ENCODE measurements at places on chromosomes 7 and 10.

GRCh38 chr7:156979007-156979606 is 29.6 kb downstream of the NOM1 start:
- no peak for DNase-seq

DNA sequence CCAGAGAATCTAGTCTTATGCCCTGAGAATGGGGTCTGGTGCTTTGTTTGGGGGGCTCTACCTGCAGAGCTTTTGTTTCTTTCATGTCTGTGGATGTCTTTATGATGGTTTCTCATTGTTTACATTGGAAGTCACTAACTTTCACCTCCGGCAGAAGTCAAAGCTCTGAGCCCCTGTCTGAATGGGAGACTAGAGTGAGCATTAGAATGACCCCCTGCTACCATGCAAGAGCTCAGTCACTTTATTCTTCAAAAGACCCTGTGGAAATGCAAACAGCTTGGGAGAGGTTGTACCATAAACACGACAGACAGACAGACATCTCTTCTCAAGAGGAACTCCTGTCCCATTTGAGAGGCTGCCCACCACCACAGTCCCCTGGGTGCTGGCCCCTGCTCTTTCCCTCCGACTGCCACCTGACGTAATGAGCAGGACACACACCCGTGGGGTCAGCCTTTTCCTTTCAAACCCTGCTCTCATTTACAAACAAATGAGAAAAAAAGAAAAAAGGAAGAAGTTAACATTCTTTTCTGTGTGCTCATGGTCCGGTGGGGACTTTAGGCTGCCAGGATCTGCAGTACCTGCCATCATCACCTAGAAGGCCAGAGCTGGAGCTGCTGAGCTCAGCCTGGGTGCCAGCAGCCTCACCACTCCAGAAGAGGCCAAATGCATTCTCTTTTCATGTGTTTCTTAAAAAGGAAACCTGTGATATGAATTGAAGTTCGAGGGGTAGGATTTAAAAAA is 91.6 kb downstream of the FZD1 start:
- DNase-seq, result no peak

DNA sequence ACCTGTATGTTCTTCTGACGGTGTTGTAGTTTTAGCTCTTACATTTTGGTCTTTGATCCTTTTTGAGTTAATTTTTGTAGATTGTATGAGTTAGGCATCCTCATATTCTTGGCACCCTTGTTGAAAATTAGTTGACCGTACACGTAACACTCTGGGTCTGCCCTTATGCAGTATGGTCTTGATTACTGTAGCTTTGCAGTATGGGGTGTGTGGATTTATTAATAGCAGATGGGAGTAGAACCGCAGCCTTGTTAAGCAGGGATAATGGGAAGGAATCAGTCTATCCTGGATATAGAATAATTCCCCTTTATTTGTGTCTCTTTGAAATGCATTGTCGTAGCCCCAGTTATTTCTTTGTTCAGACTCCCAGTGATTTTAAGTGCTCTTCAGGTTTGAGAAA is 95.5 kb downstream of the UBE3C start:
- DNase-seq, result no peak

GRCh38 chr10:78165617-78166016 is 132.0 kb downstream of the RPS24 start:
- no peak for DNase-seq

GRCh38 chr7:80175744-80176143 is 41.1 kb downstream of the GNAI1 start:
- DNase-seq, result no peak

GRCh38 chr7:23476286-23477156 is 6.2 kb upstream of the IGF2BP3 start:
- DNase-seq, result no peak

GRCh38 chr7:157668884-157669767 is 332.3 kb downstream of the DNAJB6 start:
- DNase-seq, result no peak

- DNase-seq, result no peak
These were observed 48.3 kb downstream of the ZNF783 start for GRCh38 chr7:149310113-149310836.

DNA sequence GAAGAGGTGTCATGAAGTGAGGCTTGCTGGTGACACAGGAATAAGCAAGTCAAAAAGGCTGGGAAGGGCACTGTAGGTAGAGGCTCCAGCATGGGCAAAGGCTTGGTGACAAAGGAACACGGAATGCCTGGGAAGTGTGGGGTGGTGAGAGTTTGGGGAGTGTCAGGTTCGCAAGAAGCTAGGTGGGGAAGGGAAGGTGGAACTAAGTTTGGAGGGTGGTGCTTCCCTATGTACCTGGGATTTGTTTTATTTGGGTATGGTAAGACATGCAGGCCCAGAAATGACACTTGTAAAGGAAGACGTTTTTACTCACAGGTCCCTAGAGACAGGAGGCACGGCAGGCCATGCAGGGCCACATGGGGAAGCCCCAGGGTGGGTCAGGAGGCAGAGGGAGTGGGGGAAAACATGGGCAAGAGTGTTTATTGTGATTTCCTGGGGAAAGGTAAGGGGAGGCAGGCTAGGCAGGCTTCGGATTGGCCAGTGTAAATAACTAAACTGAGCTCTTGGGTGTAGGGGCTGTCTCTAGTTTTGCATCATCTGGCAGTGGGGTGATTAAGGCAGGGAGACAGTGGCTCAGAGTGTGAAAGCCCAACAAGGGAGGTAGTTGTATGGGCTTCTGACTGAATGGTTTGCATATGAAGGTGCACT is 52.1 kb downstream of the SH2D4B start:
- DNase-seq, result no peak

DNA sequence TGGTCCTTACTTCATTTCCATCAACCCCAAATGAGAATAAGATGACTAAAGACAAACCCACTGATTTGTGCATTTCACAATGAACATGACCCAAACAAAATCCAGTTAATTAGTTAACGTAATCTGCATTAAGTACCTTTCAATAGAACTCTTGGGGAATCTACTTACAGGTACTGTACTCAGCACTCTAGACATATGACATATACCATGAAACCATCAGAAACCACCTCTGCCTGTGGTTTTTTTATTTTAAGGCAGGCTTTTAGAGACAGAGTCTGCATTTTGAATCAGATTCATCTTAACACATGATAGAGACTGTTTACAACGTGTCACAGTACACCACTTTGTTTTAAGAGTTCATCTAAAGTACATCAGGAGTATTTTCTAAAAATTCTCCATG is 168.4 kb downstream of the BTAF1 start:
- no peak for DNase-seq

DNA sequence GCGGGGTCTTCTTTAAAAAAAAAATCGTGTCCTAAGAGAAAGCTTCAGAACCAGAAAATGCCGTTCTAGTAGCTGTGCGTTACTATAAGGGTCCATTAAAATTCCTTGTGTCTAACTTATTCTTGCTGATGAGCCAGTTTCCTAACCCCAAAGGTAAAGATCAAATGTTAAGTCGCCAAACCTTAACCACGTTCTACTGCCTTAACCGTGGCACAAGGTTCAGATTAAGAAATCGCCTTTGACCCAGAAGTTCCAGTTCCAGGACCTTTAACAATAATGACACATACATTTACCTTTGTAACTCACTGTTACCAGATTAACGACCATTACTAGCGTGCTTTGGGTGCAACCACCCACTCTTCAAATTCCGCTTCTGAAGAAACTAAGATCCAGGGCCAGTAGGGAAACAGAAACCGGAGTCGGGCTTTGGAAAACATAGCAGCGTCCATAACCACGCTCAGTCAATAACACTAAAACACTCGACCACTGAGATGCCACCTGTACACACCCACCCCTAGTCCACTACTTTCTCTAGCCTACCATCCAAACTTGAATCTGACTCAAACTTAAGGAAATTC is 620 bp downstream of the BET1 start:
- DNase-seq, result no peak

DNA sequence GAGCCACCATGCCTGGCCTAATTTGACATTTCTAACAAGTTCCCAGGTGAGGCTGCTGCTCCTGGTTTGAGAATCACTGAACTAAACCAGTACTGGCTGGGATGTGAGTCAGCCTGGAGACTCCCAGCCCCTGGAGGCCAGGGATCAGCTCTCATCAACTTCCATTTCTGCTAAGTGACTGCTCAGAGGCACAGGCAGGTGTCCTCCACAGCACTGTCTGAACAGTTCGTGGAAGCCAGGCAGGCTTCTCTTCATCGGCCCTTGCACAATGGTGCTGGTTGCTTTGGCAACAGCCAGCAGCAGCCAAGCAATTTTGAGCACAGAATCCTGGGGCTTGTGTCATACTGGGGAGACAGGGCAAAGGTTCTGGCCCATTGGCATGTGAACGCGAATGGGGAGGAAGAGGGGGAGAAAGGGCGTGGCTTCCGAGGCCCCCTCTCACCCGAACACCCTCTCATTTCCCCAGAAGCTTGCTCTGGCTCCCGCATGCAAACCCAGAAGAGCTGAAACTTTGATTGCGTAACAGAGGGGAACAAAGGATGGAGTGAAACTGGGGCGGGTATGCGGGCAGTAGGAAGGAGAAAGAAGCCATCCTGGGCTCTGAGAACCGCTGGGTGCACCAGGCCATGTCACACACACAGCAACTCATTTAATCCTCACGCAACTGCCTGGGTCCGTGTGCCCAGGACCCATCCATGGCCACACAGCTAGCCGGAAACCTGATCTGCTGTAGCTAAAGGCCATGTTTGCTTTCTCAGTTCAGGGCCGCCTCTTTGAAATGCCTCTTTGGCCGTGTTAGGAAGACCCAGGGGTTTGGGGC is 9.0 kb upstream of the POR start:
- no peak for DNase-seq

GRCh38 chr10:60536529-60537114 is 146.9 kb upstream of the ANK3 start:
- DNase-seq, result no peak

- DNase-seq, result no peak
These were observed 195.5 kb upstream of the LYZL2 start for GRCh38 chr10:30825022-30825421.

DNA sequence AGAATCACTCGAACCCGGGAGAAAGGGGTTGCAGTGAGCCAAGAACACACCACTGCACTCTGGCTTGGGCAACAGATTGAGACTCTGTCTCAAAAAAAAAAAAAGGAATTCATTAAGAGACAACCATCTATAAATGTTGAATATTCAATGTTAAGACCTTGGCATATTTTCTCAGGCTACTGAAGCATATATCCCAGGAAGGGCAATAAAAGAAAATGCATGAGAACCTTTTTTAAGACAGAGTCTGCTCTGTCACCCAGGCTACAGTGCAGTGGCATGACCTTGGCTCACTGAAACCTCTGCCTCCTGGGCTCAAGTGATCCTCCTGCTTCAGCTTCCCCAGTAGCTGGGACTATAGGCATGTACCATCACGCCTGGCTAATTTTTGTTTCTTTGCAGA is 165.0 kb downstream of the JMJD1C start:
- DNase-seq, result no peak

DNA sequence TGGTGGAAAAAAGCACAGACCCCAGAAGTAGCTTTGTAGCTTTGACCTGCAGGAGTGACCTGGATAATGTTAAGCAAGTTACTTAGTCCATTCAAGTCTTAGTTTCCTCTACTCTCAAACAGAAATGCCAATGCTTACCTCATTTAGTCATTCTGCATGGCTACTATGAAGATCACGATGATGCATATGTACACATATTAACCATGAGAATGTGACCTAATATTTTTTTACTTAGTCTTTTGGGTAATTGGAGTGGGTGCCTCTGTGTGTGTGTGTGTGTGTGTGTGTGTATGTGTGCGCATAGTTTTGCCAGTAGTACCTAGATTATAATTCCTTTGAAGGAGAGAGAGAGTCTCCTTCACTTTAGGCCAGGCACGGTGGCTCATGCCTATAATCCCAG is 95.8 kb downstream of the NRP1 start:
- no peak for DNase-seq

DNA sequence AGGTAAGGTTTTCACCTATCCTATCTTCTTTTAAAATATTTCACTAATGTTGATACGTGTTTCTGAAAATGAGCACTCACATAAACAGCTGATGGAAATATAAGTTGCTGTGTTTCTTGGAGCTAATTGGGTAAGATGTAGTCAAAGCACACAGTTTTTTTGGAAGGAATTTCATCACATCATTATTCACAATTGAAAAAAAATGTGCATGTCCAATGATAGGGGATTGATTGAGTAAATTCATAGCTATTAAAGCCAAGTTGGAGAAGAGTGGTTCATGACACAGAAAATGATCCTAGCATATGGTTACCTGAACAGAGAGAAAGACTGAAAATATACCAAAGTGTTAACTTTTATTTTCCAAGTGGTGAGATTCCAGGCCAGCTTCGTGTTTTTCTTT is 29.6 kb downstream of the GLI3 start:
- DNase-seq, result no peak

DNA sequence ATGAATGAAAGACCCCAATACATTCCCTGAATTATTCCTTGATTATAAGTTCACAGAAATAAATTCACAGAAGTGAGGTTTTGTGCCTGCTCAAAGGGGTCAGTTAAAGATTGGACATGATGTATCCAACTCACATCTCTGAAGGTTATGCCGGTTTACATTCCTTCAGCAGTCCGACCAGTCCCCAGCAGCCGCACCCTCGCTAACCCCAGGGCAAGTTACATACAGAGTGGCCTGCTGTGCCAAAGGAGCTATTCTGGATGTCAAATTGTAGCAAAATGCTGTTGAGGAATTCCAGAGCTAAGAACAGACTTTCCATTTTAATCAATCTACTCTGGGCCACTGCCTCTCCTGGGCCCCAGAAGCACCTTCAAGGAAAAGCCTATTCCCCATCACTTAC is 20.3 kb downstream of the PSAP start:
- no peak for DNase-seq

GRCh38 chr10:123229927-123230630 is 75.9 kb downstream of the BUB3 start:
- no peak for DNase-seq

GRCh38 chr10:130635528-130635927 is 499.3 kb downstream of the GLRX3 start:
- DNase-seq, result no peak

DNA sequence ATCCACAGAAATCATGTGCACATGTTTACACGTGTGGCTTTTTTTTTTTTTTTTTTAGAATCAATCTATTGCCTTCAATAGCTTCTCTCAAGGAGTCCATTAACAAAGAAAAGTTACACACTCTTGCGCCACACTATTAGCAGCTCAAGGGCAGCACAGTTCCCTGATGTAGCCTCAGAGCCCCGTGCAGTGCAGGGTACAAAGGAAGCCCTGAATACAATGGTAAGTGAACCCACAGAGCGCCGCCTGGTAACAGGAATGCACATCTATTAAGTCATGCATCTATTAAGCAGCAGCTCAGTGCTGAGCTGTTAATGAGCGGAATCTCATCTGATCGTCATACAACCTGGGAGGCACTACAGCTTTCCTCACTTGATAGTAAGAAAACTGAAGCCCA is 113.7 kb upstream of the PDLIM1 start:
- DNase-seq, result no peak

Measured in stimulated activated CD8-positive, alpha-beta memory T cell treated with anti-CD3 and anti-CD28 coated beads, Interleukin-4, amount 100 ng/mL, for 24 hours (primary cell).